ENCODE measurements at places on chromosomes 2 and 18.

DNA sequence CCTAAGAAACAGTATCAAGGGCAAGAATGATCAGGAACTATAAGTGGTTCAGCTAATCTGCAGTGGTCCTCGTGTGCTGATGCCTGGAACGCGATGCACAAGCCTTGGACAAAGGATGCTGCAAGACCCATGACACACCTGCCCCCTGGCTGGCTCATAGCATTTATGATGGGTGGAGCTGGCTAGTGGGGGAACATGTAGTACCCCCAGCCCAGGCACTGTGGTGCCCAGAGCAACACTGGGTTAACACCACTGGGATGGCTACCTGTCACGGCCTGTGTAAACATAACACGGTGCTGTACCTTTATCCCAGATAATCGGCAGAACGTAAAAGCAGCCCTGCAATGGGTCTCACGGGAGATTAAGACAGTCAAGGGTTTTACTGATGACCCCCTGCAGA, 60.3 kb upstream of the PEX13 start:
- no peak for DNase-seq

DNA sequence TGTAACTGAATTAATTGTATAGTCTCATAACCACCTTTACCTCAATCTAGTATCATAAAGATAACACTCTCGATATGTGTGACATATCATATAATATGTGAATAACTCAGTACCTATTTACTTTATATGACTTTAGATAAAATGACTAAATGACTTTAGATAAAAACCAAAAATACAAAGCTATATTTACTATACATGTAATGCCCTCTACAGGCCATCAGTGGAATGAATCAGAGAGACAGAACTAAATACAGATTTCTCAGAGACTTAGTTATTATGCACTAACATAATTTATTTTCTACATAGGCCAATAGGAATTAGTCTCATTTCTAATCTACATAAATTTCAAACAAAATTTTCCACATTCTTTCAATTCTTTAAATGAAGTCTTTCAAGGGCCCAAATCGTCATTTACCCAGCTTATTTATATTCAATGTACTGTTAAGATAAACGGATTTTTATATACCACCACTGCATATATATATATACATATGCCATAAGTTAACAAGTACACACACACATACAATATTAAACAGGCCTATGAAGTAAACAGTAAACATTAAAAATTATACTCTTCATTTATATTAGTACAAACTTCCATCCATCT, 219.9 kb downstream of the EXOC6B start:
- DNase-seq = peak; percentile 60

- DNase-seq = no peak
Measured at GRCh38 chr18:45876161-45876560, 50.7 kb downstream of the SIGLEC15 start.

DNA sequence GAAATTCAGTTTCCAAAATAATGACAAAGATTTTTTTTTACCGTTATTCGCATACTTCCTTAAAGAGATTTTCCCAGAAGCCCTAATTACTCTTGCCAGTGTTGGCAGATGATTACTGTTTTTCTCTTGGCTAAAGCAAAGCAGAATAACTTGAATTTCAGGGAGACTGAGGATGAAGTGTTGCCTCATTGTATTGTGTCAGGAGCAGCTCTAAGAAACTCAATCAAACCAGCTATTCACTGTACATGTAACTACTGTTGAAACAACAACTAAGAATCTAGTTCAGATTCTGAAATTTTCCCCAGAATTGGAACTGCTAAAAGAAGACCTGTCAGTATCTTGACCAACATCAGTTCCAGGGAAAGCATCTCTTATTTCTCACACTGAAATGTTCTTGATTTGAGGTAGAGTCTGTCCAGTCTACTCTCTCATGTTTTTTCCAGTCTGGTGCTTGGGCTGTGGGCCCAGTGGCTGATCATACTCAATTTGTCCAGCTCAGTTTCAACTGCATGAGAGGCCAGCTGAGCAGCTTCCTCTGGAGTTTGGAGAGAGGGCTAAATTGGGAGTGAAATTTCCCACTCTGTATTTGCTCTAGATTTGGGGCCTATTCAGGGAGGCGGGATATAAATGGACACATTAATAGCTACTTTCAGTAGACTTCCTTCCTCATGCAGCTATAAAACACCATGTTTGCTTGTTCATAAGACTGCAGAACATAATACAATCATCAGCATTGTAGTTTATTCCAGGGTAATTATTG, 78.5 kb downstream of the PPP1R1C start:
- DNase-seq = no peak

DNA sequence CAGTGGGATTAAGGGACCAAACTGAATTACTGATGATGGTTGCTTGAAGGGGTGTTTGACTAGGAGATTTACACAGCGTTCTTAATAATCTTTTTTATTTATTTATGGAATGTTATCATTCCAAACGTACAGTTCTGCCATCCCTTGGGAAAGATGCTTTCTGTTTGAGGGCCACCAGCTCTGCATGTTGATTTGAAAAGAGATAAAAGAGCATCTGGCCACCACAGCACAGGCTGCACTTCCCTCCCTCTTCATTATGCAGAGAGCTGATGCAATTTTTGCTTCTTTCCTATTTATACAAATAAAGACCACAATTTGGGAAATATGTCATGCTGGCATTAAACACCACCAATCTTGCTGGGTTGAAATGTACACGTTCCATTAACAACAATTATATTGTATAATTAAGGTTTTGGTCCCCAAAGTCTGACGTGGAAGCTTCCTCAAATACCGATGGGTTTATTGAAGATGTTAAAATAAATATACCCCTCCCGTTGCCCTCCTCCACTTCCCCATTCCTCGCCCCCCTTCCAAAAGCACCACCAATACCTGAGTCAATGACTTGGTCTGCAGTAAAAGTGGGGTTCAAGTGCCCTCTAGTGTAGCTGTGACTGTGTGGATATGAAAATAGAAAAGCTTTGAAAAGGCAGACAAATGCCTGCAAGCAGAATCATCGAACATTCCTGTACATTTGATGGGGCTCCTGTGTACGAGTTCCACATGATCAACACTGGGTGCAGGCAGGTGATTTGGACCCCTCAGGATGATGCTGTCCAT, 211.9 kb downstream of the HRH4 start:
- DNase-seq = no peak

GRCh38 chr2:223598994-223599639, 3.0 kb downstream of the SCG2 start:
- DNase-seq = peak; percentile 95

DNA sequence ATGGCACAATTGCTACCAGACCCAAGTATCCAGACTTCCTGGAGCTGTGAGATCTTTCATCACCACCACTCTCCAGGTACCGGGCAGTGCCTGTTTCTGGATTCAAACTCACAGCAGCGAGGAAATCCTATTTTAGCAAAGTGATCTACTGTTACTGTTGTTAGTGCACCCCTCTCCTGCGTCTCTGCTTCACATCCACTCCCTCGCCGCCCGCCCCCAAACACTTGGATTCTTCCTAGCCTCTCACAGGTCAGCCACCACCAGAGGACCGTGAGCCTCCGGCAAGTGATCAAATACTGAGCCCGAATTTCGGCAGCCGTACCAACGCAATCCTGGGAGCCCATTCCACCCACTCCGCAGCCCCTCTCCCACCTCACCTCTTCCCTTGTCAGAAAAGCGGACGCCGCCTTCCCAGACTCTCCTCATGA, 519 bp downstream of the METTL4 start:
- DNase-seq = peak; percentile 70

DNA sequence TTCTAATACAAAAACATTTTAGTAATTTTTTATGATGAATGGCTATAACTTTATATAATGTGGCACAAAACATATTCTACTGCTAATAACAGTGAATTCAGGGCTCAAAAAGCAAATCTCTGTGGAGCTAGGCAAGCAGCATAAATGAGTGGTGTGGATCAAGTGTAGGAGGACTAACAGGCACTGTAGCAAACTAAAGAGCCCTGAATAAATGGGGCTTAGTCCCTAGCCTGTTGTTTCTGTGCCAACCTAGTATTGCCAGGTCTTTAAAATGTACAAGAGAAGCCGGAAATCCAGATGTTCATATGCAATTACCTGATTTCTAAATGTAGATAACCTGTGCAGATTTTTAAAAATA, 18.5 kb downstream of the REL start:
- DNase-seq = no peak

GRCh38 chr2:121888189-121888557, 132.7 kb downstream of the TSN start:
- no peak for DNase-seq

DNA sequence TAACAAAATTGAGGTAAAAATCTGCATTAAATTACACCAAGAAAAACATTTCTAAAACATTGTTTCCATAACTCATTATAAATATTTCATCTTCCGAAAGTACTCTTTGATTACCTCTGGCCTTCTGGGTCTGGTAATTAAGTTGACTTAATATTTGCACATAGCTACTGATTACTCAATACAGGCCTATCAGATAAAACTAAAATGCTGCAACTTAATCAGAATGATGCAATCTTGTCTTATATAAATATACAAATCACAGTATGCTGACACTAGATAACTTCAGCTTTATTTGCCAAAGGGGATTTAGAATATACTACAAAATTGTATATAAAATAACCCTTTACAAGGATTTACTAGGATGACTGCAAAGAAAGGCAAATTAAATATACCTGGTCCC, 49.3 kb downstream of the SLC35F5 start:
- peak; percentile 44 for DNase-seq

DNA sequence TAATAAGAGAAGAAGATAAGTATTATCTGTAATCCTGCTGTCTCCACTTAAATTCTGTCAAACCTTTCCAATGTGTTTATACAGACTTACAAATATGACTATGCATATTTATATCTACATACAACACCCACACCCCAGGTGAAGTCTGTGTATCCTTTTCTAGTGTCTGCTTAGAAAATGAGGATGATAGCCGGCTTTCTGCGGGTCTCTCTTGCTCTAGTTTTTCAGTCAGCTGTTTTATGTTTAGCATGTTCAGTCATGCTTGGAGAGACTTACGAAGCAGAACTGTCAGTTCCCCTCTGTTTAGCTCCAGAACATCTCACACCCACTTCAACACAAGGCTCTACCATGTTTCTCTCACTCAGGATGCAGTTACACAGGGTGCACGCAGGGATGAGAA, 137.3 kb upstream of the NFATC1 start:
- DNase-seq = no peak

DNA sequence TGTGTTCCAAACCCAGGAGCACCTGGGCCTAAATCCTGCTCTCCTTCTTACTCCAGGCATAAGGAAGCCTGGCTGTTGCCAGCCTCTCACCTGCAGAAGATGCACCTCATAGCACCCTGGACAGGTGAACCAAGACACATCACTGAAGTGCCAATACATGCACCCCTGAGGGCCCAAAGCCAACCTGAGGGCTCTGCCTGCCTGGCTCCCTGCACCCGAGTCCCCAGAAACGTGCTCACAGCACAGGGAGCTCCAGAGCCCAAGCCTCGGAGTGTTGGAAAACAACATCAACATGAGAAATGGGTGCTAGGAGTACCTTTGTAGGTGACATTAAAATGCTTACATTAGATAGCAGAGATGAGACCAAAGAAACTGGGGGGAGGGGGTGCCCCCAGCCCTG, 96.3 kb upstream of the RAB6C start:
- no peak for DNase-seq

GRCh38 chr2:30112561-30112960, 34.2 kb upstream of the YPEL5 start:
- DNase-seq = no peak

DNA sequence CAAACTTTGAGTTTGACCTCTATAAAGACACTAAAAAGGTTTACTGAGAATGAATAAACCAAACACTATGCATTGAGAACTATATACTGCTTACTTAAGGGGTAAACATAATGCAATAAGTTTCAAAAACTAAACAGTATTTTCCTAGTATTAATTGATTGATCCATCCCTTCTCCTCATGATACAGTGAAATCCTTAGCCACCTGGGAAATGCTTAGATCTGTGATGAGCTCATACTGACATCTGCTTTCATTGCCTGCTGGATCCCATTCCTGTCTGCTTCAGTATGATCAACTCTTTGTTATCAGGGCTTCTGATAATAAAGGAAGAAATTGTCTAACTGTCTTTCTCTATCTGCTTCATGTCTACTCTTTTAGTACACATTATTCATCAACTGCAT, 74.9 kb upstream of the UBE2E3 start:
- DNase-seq = peak; percentile 5

DNA sequence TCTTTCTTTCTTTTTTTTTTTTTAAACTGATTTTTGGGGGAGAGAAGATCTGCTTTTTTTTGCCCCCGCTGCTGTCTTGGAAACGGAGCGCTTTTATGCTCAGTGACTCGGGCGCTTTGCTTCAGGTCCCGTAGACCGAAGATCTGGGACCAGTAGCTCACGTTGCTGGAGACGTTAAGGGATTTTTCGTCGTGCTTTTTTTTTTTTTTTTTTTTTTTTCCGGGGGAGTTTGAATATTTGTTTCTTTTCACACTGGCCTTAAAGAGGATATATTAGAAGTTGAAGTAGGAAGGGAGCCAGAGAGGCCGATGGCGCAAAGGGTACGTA, 587 bp downstream of the MEIS1 start:
- peak; percentile 33 for DNase-seq

DNA sequence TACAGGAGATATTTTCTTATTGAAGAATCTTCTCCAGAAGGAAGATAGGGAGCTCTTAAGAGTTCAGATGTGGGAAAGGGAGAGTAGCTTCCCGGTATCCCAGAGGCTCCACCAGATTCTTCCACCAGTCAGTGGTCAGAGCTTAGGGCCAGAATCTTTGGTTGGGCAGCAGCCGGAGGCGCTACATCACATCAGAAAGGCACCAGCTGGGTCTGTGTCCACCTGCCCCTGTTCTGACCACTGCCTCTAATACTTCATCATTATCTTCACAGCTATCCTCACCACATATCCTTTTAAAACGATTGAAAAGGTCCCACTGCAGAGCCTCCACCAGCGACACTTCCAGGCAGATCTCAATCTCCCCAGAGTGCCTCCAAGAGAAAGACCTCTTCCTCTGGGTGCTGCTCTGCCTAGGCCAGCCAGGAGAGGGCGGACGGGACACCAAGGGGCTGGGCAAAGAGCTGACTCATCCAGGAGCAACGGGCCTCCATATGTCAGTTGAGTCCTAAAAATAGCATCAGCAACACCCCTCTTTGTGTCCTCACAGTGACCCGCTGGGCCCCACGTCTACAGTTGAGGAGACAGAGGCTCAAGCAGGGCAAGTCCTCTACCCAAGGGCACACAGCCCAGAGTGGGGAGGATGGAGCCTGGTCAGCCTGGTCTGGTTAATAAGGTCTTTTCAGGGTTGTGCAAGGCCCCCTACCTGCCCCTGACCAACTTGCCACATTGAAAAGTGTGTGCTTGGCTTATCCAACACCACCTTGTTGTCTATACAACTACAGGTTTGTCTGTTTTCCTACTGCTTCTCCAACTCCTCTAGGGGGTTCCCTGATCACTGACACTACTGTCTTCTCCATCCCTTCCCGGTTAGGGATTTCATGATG, 81.2 kb downstream of the ADD2 start:
- peak; percentile 50 for DNase-seq

Measured in choroid plexus epithelial cell (primary cell).